ENCODE measurements at places on chromosomes 2 and 18.

DNA sequence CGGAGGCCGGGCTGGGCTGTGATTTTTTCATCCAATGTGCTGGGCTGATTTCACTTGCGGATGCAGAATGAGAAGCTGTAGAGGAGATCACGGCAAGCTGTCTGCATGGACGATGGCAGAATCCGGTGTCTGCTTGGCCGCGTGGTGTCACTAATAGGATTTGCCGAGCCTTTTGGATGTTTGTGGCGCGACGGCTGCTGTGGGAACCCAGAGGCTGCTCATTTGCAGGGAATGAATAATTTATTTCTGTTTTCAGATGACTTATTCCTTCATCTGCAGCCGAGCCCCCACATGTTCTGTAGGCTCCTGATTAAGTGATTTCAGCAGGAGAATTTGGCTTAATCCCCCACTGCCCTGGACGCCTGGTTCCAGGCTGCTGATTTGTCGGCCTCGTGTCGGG is 62.6 kb downstream of the ODC1 start:
- DNase-seq, result no peak

- DNase-seq, result no peak
Measured at GRCh38 chr2:124756048-124756447, 731.0 kb downstream of the CNTNAP5 start.

DNA sequence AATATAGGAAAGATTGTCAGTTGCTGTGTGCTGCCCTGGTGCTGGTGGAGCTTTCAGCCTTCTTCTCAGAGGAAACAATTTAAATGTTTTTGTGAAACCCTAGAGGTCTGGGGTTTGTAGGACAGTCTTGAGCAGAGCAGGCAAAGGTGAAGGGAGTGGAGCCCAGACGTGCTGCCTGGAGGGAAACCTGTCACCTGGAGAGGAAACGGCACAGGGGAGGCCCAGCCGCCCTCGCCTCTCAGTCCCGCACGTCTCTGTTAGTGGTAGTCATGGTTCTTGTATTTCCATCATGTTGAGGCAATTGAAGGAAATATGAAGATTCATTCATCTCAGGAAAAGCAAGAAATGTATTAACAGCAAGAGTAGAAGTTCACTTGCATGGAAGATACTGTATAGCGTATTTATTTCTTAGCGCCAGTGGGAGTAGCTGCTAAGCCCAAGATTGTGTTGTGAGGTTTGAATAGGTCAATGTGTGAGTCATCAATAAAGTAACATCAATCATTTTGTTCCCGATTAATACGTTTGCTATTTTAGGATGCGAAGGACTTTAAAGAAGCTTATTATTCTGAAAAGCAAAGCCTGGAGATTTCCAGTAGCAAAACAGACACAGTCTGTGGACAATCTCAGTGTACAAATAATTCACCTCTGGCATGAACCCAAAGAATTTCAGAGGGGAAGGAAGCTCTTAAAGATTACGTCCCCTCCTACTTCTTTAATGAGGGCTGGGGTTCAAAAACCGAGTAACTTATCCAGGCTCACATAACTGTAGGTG is 70.4 kb downstream of the LRRFIP1 start:
- DNase-seq, result no peak

DNA sequence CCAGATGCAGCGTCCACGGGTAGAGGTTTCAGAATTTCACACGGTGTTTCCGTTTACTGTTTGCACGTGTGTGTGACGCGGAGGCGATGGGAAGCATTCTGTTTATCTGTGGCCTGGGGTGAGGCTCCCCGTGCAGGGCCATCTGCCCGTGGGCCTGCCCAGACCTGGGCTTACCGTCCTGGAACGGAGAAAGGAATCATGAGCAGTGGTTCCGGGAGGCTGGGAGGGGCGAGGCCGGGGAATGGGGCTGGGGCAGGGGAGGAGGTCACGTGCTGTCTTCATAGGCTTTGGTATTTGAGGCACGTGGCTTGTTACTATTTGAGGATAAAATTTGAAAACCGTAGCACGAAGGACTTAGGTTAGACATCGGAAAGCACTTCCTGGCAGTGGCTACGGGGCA is 77.9 kb downstream of the RTP5 start:
- DNase-seq, result no peak

DNA sequence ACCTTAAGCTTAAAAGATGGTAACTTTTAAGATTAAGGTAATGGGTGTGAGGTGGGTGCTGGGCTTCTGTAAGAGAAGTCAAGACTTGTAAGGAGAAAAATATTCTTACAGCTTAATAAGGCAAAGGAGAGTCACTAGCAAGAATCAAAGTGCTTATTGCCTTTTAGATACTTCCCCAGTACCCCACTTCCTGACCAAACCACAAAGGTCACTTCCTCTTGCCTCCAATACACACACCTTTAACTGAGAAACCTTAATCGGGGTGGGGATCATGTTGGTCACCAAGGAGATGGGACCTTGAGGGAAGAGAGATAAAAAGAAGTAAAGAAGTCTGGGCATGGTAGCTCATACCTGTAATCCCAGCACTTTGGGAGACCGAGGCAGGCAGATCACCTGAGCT is 10.6 kb upstream of the ATG16L1 start:
- no peak for DNase-seq

GRCh38 chr18:64330161-64330560 is 181.3 kb upstream of the LINC00305 start:
- no peak for DNase-seq

GRCh38 chr2:63051795-63052333 is 1.2 kb downstream of the OTX1 start:
- no peak for DNase-seq
